ENCODE measurements at places on chromosomes 6 and 20.

DNA sequence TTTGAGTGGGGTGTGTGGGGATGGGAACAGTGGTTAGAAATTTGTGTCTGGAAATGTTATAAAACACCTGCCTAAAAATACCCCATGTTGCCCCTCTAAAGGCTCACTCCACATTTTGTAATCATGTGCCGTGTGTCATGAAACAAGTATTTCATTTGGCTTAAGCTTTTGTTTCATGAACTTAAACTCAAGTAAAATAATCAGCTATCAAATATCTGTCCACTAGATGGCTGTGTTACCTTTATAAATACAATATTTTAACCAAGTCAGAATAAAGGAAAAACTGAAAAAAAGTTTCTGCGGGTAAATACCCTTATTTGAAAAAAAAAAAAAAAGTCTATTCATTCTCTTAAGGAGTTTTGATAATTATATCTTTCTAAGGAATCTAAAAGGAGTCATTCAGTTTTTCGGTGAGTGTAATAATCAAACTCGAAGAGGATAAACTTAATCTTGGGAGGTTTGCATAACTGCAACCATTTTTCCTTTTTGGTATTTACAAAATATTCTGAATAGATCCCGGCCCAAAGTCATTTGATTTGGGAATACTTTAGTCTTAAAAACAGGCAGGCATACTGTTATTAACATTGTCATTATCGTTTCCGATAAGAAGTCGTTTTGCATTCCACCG is 29.9 kb upstream of the MTRF1L start:
- peak; percentile 36 for DNase-seq

GRCh38 chr6:122804962-122805485 is 16.0 kb downstream of the SMPDL3A start:
- DNase-seq: no peak

- peak; percentile 20 for DNase-seq
Observed at GRCh38 chr6:32116674-32117073, 7.5 kb upstream of the TNXB start.

GRCh38 chr6:45163952-45164766 is 164.0 kb upstream of the RUNX2 start:
- DNase-seq: peak; percentile 46

GRCh38 chr6:41748102-41748477 is 893 bp upstream of the PGC start:
- DNase-seq: no peak

- peak; percentile 57 for DNase-seq
Observed at GRCh38 chr6:99334526-99335127, 14.8 kb downstream of the FAXC start.

GRCh38 chr6:139679516-139680179 is 305.2 kb upstream of the CITED2 start:
- peak; percentile 18 for DNase-seq

- DNase-seq: peak; percentile 95
Observed at GRCh38 chr6:10595731-10596664, 74.8 kb downstream of the GCNT2 start.

Data from suppressor macrophage treated with lipopolysaccharide for 1 hour (primary cell).